ENCODE measurements at places on chromosomes 7 and 10.

- H3K36me3 ChIP-seq = no peaks in the 10 kb centered on the region
- DNase-seq = no peak
- peaks cover 4% of the 10 kb centered on the region for H3K4me1 ChIP-seq
- no peak overlapping the region for H3K4me3 ChIP-seq
- H3K27me3 ChIP-seq = no peaks in the 10 kb centered on the region
- no peak overlapping the region for H3K27ac ChIP-seq
Observed at GRCh38 chr10:11793762-11794479, 29.2 kb upstream of the PROSER2 start.

DNA sequence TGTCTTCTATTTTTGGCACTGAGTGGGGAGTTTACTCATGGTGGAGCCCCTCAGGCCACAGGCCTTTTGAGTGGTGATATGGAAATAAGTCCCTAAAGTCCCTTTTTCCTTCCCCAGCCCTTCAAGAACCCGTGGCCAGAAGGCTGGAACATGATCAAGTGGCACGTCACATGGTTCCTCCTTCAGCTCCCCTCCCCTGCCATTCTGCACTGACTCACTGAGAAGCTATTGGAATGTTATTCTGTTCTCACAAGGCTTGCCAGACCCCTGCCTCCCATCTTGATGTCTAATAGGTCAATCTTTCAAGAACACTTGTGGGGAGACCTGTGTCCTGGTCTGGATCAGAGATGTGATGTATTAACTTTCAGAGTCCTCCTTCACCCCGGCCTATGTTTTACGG, 279.8 kb downstream of the SEC23IP start:
- no peaks in the 10 kb centered on the region for H3K4me1 ChIP-seq
- H3K27me3 ChIP-seq = no peaks in the 10 kb centered on the region
- H3K27ac ChIP-seq = no peak overlapping the region
- H3K4me3 ChIP-seq = no peak overlapping the region
- no peaks in the 10 kb centered on the region for H3K36me3 ChIP-seq
- no peak for DNase-seq

DNA sequence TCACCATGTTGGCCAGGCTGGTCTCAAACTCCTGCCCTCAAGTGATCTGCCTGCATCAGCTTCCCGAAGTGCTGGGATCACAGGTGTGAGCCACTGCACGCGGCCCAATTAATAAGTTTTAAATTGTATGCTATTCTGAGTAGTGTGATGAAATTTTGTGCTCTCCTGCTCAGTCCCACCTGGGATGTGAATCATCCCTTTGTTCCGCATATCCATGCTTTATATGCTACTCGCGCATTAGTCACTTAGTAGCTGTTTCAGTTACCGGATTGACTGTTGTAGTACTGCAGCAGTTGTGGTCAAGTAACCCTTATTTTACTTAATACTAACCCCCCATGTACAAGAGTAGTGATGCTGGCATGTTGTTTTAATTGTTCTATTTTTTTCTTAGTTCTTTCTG, 47.3 kb upstream of the OIT3 start:
- no peaks in the 10 kb centered on the region for H3K36me3 ChIP-seq
- H3K27ac ChIP-seq = no peak overlapping the region
- no peaks in the 10 kb centered on the region for H3K4me1 ChIP-seq
- H3K27me3 ChIP-seq = no peaks in the 10 kb centered on the region
- no peak for DNase-seq

GRCh38 chr7:135822376-135822775, 73.8 kb upstream of the FAM180A start:
- H3K36me3 ChIP-seq = no peaks in the 10 kb centered on the region
- no peak overlapping the region for H3K4me3 ChIP-seq
- no peak overlapping the region for H3K27ac ChIP-seq
- H3K27me3 ChIP-seq = no peaks in the 10 kb centered on the region
- DNase-seq = no peak

DNA sequence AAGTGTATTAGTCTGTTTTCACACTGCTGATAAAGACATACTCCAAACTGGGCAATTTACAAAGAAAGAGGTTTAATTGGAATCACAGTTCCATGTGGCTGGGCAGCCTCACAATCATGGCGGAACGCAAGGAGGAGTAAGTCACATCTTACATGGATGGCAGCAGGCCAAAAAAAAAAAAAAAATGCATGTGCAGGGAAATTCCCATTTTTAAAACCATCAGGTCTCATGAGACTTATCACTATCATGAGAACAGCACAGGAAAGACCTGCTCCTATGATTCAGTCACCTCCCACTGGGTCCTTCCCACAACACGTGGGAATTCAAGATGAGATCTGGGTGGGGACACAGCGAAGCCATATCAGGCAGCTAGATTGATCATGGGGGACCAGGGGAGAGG, 136.8 kb downstream of the EXOC4 start:
- H3K27ac ChIP-seq = no peak overlapping the region
- peaks cover 2% of the 10 kb centered on the region for H3K4me1 ChIP-seq
- no peaks in the 10 kb centered on the region for H3K36me3 ChIP-seq

- H3K4me3 ChIP-seq = no peak overlapping the region
- H3K36me3 ChIP-seq = no peaks in the 10 kb centered on the region
- DNase-seq = no peak
- H3K27me3 ChIP-seq = no peaks in the 10 kb centered on the region
Observed at GRCh38 chr10:30752481-30752881, 122.9 kb upstream of the LYZL2 start.

DNA sequence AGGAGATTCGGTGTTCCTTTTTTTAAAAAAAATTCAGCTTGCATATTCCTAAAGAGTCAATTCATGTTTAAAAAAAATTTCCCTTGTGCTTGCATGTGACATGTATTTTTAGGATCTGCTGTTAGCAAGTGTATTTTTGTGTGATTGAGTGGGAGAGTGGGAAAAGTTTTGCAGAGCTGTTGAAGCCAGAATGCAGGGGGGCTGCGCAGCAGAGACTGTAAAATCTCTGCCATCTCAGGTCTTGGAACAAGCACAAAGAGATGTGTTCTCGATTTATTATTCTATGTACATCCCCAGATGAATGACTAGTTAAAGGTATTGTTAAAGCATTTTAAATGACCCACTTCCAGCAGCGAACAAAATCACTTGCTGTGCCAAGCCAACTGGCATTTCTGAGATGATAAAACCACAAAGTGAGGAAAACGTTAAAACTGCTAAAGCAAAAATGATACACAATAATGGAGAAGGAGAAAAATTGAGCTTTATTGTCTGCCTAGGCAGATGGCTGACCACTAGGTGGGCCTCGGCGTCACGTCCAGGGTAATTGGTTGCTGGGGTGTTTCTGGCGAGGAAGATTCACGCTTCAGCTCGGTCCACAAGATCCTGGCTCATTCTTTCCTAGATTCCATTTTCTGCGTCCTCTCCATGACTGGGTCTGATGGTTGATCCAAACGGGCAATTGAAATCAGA, 67.0 kb upstream of the ATRNL1 start:
- DNase-seq = no peak
- H3K4me1 ChIP-seq = peaks cover 8% of the 10 kb centered on the region
- no peaks in the 10 kb centered on the region for H3K36me3 ChIP-seq
- H3K27ac ChIP-seq = no peak overlapping the region
- H3K4me3 ChIP-seq = no peak overlapping the region
- no peaks in the 10 kb centered on the region for H3K27me3 ChIP-seq
